ENCODE measurements at places on chromosomes 1 and 21.
A peak's percentile ranks its signal among the peaks of the same experiment; 100 is the strongest.

- DNase-seq: no peak
Measured at GRCh38 chr1:182080040-182080439, 18.5 kb upstream of the ZNF648 start.

GRCh38 chr1:42658877-42659337 lies 684 bp downstream of the PPIH start:
- no peak for DNase-seq

DNA sequence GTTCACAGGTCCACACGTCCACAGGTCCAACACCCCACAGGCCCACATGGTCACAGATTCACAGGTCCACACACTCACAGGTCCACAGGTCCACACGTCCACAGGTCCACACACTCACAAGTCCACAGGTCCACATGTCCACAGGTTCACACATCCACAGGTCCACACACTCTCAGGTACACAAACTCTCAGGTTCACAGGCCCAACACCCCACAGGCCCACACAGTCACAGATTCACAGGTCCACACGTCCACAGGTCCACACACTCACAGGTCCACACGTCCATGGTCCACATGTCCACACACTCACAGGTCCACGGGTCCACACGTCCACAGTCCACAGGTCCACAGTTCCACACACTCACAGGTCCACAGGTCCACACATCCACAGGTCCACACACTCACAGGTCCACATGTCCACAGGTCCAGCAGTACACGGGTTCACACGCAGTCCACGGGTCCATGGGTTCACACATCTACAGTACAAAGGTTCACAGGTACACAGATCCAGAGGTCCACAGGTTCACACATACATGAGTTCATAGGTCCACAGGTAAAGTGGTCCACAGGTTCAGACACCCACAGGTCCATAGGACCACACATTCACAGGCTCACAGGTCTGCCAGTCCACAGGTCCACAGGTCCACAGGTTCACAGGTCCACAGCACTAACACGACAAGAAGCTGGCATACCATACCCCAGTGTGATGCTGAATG lies 39.3 kb upstream of the COL6A2 start:
- no peak for DNase-seq

- no peak for DNase-seq
Measured at GRCh38 chr1:218209351-218209861, 75.7 kb upstream of the RRP15 start.

DNA sequence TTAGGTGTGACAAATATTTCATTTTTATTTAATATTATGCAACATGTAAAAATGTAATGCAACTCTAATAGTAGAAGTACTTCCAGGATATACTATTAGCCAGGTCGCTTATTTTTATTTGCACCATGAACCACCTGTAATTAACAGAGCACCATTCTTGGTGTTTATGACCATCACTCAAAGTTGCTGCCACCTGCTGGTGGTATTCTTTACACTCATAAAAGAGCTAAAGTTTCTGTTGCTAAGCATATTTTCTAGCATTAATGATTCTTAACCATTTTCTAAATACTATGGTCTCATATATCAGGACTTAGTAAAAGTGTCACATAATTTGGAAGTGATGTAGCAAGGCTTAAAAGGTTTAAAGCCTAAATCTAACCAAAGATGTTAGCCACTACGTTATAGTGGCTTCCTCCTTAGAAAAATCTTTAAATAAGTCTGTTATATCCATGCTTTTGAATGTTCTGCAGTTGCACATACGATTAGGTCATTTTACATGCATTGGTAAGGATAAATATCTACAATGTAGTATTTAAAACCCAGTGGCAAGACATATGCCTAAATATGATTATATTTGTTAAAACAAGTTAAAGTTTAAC lies 244.5 kb downstream of the NEGR1 start:
- DNase-seq: peak; percentile 9

- DNase-seq: no peak
Measured at GRCh38 chr1:172980456-172980855, 70.3 kb downstream of the TNFSF18 start.

DNA sequence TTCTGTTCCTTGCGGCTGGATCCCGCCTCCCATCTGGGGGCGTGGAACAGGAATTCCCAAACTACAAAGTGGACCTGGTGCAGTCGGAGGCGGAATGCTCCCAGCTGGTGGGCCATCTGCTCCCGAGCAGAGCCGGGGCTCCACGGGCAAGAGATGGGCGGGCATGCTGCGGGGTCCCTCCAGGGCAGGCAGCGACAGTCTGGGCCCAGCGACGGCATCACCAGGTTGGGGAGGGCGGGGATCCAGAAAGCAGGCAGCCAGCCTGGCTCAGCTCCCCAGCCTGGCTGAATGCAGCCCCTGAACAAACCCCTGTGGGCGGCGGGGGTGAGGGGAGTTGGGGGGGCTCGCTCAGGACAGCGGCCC lies 3.6 kb downstream of the MEGF6 start:
- no peak for DNase-seq

GRCh38 chr1:13661539-13661938 lies 38.4 kb upstream of the PRDM2 start:
- DNase-seq: no peak

DNA sequence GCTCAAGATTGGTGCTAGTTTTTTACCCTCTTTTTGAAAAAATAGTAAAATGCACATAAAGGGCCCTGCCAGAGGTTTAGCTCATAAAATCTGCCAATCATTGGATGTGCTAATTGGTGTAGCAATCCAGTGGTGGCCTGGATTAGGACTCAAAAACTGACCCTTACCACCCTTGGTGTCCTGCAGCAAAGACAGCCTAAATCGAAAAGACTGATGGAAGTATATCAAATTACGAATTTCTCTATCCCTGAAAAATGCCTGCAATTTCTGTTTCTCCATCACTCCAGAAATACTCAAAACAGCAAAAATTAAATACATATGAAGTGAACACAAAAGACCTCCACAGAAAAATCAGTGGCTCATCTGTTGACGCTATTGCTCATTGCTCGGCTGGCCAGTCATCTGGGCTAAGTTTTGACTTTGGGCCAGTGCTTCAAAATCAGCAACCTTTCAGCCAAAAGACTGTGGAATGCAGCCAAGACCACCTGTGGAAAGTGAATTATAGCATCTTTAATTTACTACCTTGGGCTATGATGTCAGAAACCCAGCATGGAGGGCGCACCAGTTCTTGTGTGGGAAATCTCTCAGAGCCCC lies 30.0 kb downstream of the WLS start:
- DNase-seq: no peak

- DNase-seq: no peak
Measured at GRCh38 chr1:45721207-45721606, 29.2 kb downstream of the IPP start.

GRCh38 chr1:48875552-48876329 lies 99.0 kb upstream of the BEND5 start:
- no peak for DNase-seq

DNA sequence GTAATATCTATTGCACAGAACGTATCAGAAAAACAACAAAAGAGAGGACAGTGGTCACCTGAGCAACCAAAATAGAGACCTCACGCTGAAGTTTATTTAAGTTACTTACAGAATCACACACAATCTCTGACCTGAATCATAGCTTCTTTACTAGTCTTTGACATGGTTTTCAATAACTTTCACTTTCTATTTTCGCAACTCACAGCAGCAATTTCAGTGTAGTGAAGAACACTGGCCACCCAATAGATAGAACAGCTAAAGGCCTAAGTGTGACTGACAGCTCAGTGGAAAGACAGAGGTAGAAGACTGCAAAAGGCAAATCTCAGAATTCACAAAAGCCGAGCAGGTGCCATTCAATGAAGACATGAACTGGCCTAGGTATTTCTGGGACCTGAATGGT lies 435.6 kb upstream of the CHRM3 start:
- DNase-seq: no peak

GRCh38 chr1:198014355-198014754 lies 97.2 kb downstream of the LHX9 start:
- DNase-seq: no peak

GRCh38 chr1:186943891-186944686 lies 115.3 kb downstream of the PLA2G4A start:
- DNase-seq: no peak

DNA sequence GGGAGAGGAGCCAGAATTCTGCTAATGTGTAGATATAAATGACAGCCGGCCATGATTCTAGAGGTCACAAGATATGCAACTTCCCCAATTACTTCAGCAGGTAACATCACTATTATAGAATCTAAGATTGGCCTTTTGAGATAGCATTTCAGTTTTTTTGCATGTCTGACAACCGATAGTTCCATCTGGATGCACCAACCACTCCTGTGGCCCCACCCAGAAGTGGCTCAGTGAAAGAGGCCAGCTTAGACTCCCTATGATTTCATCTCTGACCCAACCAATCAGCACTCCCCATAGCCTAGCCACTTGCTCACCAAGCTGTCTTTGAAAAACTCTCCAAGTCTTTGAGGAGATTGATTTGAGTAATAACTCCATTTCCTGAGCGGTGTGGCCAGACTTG lies 30.3 kb upstream of the NUF2 start:
- no peak for DNase-seq

GRCh38 chr1:8217011-8217711 lies 100.8 kb upstream of the SLC45A1 start:
- peak; percentile 24 for DNase-seq

DNA sequence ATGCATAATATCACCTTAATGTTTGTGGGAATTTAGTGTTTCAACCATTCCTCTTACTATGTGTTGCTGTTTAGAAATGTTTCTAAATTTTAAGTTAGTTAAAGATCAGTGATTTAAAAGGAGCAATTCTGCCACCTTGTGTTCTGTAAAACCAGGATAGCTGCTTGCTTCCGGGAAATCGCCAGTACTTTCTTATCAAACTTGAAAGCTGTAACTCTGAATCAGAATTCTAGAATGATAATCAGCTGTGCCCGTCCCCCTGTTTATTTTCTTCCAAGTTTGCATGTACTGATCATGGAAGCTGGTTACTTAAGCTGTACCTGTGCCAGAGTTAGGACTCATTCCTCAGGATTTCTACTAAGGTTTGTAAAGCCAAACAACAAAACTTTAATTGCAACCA lies 656.4 kb downstream of the LTN1 start:
- DNase-seq: no peak

DNA sequence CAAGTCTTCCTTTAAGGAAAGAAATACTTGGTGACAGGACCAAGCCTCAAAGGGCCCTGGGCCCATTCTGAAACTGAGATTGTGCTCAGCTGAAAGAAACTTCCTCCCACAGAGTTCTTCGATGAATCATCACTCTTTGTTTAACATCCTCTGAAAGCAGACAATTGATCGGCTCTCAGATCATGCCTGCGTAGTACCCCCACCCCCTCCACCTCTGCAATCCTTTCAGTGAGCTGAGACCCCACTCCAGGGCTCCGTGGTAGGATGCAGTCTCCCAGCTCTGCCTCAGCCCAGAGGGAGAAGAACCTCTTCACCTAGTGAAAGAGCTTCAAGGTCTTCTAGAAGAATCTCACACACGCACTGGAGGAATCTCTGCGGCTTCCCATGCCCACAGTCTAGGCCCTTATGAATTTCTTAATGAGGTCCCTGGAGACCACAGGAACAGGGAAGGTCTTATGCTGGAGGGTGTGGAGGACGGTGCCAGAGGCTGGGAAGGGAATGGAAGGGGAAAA lies 104.9 kb upstream of the SOD1 start:
- peak; percentile 30 for DNase-seq

GRCh38 chr1:207815913-207816291 lies 64.0 kb downstream of the CD46 start:
- DNase-seq: peak; percentile 50

DNA sequence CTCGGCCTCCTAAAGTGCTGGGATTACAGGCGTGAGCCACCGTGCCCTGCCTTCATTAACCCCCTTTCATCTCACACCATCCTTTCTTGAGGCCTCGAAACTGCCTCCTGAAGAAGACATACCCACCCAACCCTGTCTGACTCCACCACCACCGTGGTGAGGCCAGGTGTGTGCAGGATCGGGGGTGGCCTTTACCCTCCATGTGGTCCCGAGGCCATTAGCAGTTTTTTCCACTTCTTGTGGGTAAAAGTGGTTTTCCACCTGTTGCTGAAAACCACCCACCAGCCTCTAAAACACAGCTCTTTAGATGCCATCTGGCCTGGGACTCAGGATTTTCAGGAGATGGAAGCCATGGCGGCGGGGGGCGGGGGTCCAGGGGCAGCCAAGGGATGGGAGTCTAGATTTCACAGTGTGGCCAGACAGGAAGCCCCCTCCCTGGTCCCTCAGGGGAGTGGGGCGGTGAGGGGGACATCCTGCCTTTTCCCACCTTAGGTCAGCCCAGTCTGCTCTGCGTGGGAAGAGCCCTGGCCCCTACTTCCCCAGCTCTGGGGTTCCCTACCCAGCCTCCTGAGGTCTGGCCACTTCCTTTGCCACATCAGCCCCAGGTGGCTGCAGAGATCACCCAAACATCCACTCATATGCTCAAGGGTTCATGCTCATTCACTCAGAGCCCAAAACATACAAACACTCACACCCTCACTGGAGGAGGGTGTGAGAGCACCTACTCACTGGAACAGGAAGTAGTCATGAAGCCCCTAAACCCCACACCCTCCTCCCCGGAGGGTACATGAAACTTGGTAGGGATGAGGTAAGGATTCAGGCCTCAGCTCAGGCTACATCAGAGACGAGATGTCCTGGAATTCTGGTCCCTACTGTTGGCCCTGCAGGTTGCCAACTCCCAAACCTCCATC lies 2.3 kb downstream of the FGR start:
- peak; percentile 78 for DNase-seq

DNA sequence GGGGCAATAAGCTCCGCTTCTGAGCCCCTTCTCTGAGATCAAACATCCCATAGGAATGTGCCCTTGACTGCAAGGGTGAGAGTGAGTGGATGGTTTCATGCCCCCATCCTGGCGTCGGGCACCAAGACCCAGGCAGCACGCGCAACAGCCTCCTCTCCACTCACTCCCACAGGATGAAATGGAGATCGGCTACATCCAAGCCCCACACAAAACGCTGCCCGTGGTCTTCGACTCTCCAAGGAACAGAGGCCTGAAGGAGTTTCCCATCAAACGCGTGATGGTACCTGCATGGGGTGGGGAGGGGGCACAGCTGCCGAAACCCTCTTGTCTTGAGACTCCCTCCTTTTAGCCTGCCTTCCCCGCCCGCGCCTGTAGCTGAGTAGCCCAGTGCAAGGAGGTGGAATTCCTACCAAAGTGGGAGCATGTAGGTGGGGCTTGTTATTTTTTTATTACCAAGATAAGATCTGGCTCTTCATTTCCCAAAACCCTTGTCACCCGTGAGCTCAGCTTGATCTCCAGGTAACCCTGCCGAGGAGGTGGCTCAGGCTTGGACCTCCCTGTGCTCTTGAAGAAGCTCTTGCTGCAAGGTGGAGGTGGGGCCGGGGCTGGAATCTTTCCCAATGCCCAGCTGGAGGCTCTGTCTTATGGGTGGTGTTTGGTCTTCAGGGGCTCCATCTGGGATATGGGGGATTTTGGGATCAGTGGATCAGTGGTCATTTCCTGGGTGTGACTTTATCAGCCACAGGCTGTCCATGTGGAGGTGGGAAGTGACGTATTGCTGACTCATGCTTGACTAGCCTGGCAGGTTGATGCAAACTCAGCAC lies 24.0 kb upstream of the PADI6 start:
- no peak for DNase-seq

- no peak for DNase-seq
Measured at GRCh38 chr1:180956028-180956640, 43.4 kb downstream of the KIAA1614 start.
